Activated CD8-positive, alpha-beta memory T cell treated with anti-CD3 and anti-CD28 coated beads for 1 hour (primary cell): ENCODE measurements at places on chromosomes 7 and 10.

- no peak for DNase-seq
Measured at GRCh38 chr10:103479135-103479534, at the start of gene CALHM3. CALHM3 (minus strand) TSS chr10:103479240; CDS start chr10:103479032, 208 bp downstream.

GRCh38 chr7:132256721-132257212 is 319.5 kb downstream of the PLXNA4 start:
- DNase-seq, result no peak

- DNase-seq, result no peak
Measured at GRCh38 chr7:139768249-139768824, 9.5 kb downstream of the HIPK2 start.

DNA sequence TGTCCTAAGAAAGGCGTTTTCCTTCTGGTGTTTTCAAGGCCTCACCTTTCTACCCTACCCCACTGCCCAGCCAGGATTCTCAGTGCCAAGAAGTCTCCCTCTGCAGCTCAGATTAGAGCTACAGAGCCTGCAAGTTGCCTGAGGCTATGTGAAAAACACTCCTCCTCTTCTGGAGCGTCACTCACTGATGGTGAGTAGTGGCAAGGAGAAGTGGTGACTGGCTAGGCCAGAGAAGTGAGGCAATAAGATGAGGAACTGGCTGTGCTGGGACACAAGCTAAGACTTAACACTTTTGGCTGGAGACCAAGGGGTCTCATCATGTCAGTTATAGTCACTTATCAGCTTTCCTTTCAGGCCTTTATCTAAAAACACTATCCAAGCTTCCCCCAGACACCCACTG is 86.7 kb upstream of the PRKAR2B start:
- DNase-seq, result no peak

DNA sequence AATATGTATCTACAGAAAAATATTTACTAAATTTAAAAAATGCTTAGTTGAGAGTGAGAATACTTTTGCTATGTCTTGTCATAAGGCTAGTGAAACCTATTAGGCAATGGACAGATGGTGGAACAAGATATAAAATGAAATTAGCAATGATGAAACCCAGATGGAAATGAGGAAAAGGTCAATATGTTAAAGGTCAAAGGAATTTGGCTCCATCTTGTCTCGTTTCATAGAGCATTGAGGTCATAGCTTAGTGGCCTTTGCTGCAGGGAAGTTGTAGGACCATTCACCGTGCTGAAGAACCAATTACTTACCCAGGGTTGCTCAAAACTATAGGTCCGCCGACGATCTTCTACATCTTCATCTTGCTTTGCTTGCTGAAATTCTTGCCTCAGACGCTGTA is 683.9 kb downstream of the PARD3 start:
- DNase-seq, result no peak

DNA sequence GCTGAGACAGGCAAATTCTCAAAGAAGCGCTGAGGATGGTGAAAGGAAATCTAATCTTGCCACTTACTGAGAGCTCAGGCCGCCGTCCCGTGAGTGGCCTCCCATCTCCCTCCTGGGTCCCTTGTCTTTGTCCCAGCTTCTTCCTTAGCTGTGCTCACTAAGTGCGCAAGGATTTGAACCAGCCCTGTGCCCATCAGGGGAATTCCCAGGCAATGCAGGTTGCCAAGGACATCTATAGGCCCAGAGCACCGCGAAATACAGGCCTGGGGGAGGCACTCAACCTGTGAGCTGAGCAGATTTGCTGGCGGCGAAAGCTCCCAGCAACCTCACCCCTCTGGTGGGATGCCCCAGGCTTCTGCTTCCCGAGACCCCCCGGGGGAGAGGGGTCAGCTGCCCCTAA is 64.8 kb downstream of the OAT start:
- no peak for DNase-seq

DNA sequence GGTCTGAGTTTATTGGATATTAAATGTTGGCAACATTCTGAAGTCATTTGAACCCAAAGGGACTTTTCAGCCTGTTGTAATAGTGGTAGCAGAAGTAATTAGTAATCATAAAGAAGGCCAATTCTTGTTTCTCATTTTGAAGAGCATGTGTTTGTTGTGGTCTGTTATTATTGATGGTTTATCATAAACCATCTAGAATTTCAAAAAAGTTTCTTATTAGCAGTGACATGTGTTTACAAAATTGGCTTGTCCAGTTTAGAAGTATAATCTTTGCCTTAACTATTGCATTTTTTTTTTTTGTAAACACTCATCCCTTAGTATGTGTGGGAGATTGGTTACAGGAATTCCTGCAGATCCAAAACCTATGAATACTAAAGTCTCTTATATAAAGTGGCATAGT is 177.8 kb downstream of the BBS9 start:
- DNase-seq, result no peak

DNA sequence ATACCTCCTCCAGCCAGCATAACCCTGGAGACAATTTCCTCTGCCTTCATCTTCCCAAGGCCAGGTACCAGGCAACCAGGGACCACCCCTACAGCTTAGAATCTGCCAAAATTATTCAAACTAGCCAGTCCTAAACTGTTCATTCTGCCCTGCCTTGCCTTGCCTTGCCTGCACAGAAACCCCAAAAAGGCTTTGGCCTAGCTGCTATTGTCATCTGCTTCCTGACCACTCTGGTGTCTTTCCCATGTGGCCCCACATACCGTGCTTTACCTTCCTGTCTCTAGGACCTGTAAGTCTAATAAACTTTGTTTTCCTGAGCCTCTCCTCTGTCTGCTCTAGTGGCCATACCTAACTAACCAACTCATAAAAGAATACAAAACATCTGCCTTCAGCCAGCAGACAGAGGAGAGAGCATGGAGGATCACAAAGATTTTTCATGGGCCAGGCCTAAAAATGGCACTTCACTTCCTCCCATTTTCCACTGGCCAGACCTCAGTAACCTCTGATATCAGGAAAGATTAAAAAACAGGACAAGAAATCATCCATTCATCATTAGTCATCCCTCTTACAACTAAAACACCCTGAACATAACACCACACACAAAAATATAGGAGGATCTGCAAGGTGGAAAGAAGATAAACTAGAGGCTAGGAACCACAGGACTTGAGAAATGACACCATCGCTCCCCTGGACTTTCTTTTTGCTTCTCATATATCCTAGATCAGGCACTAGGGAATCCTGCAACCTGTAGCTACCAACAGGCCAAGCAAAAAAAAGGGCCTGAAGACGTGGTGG is 51.5 kb downstream of the IMMP2L start:
- DNase-seq, result no peak

DNA sequence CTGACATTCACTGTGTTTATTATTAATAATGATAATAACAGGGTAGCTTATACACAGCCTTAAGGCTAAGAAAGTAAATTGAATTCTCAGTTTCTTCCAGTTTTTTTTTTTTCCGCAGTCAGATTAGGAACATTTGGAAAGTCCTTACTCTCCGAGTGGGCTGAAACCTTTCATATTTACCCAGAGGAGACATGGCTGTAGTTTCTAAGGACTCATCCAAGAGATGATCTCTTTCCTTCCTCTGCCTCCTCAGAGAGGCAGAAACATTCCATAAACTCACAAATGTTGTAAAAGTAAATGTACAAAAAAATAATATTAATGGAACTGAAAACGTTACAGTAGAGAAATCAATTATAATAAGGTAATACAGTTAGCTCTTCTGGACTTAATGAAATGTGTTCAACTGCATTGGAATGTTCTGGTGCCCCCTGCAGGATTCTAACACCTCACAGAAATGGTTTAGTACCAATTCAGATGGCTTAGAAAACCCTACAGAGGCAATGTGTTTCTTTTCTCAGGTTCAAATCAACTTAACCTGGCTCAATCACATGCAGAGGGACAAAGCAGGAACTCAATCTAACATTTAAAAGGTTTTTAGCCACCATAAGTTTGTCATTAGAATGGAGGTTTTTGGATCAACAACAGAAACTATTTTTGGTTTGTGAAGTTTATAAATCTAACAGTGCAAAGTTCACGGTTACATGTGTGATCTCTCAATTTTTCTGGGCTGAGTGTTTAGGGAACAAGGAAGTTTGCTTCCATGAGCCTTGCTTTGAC is 71.7 kb downstream of the ICA1 start:
- DNase-seq, result peak; percentile 31

GRCh38 chr7:100372694-100373093 is 593 bp upstream of the PILRA start:
- no peak for DNase-seq

DNA sequence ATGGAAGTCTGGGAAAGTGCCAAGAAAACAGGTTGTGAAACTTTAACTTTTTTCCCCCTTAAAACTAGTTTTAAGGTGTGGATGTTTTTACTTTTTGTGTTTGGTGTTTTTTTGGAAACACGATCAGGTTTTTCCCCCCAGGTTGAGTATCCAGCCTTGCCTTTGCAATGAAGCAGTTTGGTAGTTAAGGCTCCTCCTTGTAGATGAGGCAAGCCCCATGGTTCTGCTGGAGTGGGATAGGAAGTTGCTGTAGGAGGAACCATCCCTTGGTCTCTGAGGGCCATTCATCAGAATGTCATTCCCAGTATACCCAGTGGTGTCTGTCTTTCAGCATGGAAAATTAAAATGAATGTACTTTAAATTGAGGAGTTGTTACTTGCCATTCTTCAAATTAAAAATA is 2.7 kb downstream of the CUL1 start:
- DNase-seq, result no peak

DNA sequence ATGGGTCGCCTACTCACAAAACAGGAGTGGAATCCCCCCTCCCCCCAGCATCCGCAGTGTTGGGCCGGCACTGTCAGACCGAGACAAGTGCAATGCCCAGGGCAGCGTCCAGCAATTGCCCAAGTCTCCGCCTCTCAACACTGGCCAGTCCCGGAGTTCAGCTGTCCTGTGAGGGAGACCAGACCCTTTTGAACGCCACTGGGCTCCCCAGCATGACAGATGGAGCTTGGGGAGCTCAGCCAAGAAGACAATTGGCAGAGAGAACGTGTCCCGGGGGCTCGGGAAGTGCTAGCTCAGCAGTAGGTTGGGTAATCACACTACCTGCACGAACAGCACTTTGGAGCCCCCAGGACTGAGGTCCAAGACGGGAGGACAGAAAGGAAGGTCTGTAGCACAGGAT is 4.7 kb downstream of the COPS6 start:
- DNase-seq, result no peak

GRCh38 chr10:125217990-125218675 is 57.8 kb upstream of the CTBP2 start:
- DNase-seq, result no peak
